ENCODE measurements at places on chromosomes 5 and 9.

GRCh38 chr5:59328709-59329296, 564.7 kb downstream of the PDE4D start:
- no peak for DNase-seq

DNA sequence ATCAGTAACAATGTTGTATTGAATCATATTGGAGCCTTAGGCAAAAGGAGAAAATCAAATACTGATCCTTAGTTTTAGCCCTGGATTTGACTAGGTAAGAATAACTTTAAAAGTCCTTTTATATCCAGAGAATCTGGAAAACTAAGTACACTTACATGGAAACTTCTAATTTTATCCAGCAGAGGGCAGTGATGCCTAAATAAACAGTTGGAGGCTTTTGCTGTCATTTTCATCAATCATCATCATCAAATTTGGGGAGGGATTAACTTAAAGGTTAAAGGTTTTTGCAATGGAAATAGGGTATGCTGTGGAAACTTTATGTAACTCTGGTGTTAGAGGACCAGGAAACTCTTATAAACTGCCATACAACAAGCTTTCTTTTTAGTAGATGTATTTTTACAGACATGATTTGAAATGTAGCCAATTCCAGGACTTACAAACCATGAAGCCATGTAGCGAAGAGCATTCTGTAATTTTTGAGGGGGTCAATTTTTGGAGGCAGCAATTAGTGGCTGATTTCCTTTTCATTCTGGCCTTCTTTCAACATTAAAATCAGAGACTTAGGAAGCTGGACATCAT, 112.7 kb downstream of the OSTF1 start:
- peak; percentile 27 for DNase-seq

GRCh38 chr9:4618700-4619099, 43.4 kb upstream of the PLPP6 start:
- no peak for DNase-seq

DNA sequence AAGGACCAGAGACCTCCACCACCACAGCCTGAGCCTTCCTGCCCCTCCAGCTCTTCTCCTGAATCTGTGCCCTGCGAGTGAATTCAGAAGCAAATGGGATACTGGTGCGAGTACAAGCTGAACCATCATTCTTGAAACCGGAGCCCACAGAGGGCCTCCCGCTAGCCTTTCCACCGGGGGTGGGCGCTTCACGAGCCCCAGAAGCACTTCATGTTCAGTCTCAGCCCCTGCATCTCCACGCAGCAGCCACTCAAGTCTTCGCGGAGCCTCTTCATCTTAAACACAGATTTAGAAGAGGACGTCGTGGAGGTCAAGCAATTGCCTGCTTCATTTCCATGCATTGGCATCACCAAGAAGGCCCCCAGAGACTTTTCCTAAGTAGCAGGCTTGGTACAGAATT, 26.0 kb upstream of the OLFM1 start:
- DNase-seq, result no peak

DNA sequence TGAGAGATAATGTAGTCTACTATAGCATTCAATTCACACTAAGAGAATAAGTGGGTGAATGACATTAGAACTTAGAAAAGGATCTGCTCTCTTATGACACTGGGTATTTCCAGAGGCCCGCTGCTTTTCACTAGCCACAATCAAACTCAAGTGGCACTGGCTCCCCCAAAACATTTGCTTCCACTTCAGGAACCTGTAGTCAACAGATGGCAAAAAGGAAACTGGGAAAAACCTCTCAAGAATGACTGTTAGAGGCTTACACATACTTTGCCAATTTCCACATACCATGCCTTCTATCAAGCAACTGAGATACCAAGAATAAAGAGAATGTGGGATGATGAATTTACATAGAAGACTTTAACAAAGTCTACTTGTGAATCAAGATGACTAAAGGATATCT, 11.2 kb downstream of the POC5 start:
- no peak for DNase-seq

DNA sequence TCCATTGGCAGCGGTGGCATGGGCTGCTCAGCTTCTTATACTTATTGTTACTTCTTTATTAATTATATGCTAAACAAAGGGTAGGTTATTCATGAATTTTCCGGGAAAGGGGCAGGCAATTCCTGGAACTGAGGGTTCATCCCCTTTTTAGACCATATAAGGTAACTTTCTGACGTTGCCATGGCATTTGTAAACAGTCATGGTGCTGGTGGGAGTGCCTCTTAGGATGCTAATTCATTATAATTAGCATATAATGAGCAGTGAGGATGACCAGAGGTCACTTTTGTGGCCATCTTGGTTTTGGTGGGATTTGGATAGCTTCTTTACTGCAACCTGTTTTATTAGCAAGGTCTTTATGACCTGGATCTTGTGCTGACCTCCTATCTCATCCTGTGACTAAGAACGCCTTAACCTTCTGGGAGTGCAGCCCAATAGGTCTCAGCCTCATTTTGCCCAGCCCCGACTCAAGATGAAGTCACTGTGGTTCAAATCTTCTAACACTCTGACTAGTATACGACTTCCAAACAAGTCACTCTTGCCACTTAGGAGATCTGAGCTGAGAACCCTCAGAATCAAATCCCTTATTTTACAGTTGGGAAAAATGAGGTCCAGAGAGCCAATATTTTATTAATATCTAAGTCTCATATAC, 237.5 kb downstream of the TRIM32 start:
- DNase-seq, result no peak

GRCh38 chr5:42351956-42352355, 71.3 kb upstream of the GHR start:
- no peak for DNase-seq

DNA sequence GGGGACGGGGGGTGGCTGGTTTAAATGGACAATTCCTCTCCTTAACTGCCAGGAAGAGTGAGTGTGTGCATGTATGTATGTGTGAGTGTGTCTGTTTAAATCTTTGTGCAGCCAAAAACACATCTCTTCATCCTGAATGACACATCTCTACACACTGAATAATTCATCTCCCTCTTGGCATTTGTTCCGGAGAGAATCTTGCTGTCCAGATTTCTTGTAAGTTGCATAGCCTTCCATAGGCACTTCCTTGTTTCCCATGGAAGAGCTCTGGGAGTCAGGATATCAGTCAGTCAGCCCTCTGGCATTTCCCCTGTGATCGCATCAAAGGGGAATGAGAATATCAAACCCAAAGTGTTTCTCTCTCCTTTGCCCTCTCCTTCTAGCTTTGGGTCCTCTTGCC, 74.7 kb downstream of the WWC1 start:
- no peak for DNase-seq

DNA sequence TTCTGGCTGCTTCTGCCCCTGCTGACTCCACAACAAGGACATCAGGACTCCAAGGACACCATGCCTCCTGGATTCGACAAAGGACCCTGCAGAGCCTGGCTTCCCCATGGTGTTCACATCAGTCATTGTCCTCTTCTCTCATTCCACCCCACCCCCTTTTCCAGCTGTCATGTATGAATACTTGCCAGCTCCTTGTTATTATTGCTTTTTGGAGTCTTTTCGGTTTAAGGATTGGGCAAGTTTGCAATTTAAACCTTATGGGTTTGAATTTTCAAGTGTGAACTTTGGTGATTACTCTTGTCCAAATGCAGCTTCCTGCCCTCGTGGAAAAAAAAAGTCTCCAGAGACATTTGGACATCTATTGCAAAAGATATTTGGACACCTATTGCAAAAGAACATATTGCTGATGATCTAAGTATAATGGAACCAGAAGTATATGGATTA, 14.2 kb upstream of the LVRN start:
- no peak for DNase-seq

DNA sequence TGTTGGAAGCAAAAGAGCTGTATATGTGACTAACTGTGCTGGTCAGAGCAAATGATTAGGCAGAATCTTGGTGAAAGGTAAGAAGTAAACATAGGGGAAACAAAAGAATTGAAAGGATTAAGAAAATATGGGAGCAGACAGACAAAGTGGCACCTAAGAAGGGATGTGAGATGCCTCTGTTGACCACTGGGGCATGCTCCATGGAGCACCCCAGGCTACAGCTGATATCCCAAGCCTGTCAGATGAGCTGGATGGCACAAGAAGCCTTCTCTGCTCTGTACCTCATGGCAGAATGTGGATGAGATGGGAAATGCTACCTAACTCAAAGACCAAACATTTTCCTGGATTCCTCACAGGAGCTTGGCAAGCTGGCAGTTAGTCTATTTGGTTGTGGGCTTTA, 89.3 kb upstream of the SLIT3 start:
- no peak for DNase-seq

- no peak for DNase-seq
These were observed 64.2 kb upstream of the SMIM23 start for GRCh38 chr5:171721464-171721863.

GRCh38 chr9:87063246-87063645, 115.9 kb upstream of the GAS1 start:
- DNase-seq, result no peak

GRCh38 chr9:123033352-123033751, at the start of gene GPR21:
Gene GPR21, plus strand, starts transcription at chr9:123033667. Its CDS starts 900 bp downstream, at chr9:123034567.
- DNase-seq, result no peak

DNA sequence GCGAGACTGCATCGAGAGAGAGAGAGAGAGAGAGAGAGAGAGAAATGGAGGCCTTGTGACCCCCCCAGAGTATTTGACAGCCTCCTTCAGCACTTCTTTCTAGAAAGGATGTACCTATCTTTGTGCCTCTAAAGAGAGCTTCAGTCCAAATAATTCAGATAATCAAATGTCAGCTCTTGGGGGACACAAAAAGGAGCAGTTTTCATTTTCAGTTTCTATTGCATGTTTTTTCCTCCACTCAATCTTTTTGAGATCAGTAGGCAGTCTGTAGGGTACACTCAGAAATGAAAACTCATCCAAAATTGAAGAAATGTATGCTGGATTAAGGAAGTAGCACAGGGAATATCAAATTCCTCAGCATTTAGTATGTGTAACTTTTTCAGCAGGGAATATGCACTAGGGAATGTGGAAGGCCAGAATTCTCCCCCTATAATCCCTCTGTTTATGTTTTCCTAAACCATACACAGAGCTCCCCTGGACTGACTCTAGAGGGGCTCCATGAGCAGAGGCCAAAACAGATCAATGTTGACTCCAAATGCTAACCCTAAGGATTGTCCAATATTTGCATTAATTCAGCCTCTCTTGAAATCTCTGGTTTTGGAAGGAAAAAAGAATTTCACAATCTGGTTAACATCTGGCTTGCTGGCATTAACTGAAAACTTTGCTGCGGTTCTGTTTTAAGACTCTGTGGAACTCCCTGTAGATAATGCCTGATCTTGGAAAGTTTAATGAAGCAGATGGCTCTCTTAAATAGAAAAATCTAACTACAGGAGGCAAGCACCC, 250.1 kb downstream of the CEMIP2 start:
- no peak for DNase-seq

GRCh38 chr5:17154211-17154996, 63.0 kb upstream of the BASP1 start:
- DNase-seq, result no peak

- no peak for DNase-seq
These were observed 129.6 kb downstream of the COL23A1 start for GRCh38 chr5:178460598-178460997.

- no peak for DNase-seq
These were observed 1.5 kb downstream of the CERT1 start for GRCh38 chr5:75509956-75510355.

GRCh38 chr9:77170991-77171699, 6.2 kb upstream of the VPS13A start:
- no peak for DNase-seq

DNA sequence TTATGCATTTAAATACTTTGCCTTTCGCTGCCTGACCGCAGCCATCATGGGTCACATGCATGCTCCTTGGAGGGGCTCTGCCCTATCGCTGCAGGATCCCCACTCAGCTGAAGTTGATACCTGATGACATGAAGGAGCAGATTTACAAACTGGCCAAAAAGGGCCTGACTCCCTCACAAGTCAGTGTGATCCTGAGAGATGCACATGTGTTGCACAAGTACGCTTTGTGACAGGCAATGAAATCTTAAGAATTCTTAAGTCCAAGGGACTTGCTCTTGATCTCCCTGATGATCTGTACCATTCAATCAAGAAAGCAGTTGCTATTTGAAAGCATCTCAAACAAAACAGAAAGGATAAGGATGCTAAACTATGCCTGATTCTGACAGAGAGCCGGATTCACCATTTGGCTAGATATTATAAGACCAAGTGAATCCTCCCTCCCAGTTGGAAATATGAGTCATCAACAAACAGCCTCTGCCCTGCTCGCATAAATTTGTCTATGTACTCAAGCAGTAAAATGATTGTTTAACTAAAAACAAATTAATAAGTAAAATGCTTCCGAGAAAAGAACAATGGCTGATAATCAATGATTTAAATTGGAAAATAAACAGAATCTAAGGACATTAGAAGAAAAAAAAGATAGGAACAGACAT, 41.6 kb upstream of the PPP2CA start:
- no peak for DNase-seq

DNA sequence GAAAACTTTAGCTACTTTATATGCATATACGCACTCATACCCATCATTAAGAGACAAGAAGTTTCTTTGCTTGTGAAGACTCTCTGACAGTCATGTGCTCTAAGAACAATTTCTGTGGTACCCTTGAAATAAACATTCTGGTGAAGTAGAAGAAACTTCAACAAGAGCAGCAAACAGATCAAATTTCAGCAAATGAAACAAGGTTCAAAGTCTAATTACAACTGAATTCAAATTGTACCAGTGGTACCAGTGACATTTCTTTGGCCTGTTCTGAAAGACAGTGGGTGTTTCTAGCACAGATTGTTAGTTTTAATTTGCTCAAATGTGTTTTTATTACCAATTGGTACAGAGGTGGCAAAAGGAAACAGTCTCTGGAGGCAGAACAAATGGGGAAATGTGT, 391.0 kb downstream of the CHSY3 start:
- DNase-seq, result no peak

- no peak for DNase-seq
These were observed 60.2 kb downstream of the CDC14B start for GRCh38 chr9:96559339-96559943.

- no peak for DNase-seq
These were observed 29.9 kb downstream of the HSPA4 start for GRCh38 chr5:133081703-133082102.

GRCh38 chr5:141478321-141478945, 2.7 kb downstream of the PCDHGC3 start:
- DNase-seq, result no peak

DNA sequence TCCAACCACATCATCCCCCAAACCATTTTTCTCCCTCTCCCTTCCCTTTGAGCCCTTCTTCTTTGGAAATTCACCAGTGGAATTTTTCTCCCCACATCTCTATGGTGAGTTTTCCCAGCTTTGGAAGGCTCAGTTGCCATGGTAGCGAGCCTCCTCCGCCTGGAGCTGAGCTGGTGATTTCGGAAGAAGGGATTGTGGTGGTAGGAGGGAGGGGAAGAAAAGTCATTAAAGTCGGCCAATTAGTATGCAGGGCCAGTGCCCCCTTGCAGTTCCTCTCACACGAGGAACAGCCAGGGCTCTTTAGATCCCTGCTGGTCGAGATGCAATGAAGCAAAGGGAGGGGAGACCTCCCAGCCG, 322.0 kb downstream of the NTRK2 start:
- no peak for DNase-seq

GRCh38 chr9:79572608-79573411, 1.0 kb downstream of the TLE4 start:
- no peak for DNase-seq

- DNase-seq, result no peak
These were observed 4.9 kb upstream of the IL4 start for GRCh38 chr5:132668706-132669454.

Data from NCI-H1694 (cell line).